Umbilical cord (tissue), 2 donors: ENCODE measurements at places on chromosomes 3 and 15. TPM values are rescaled to one million over a fixed set of nuclear protein-coding genes. Genes with fewer than 3 reads are reported as not detected.

- DNase-seq: no peak
These were observed 32.5 kb downstream of the TCF12 start for GRCh38 chr15:56950979-56951378.

DNA sequence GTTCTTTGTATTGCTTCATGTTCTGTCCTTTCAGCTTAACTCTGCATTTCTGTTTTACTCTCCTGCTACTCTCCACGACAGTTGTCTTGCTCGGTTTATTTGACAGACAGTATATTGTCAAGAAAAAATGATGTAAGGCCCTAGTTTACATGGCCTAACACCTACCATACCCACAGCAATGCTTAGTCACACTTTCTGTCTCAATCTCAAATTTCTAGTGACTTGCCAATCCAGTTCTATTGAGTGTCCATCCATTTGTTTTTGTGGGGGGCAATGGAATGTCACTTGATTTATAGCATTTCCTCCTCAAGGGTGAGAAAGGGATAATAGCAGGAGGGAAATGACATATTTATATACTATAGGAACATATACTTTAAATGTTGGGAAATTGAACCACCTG lies 676.2 kb downstream of the NAALADL2 start:
- no peak for DNase-seq

DNA sequence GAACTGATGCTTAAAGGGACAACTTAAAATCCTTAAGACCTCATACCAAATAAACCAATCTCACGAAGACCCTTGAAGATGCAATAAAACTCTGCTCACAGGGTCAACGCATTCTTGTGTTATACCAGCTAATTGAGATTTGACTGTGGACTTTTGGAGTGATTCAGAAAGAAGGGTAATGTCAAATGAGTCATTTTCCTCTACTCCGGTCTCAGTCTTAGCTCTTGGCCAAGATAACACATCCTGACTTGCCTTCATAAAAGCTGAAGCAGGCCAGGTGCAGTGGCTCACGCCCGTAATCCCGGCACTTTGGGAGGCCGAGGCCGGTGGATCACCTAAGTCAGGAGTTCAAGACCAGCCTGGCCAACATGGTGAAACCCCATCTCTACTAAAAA lies 3.8 kb downstream of the PKM start:
- peak; percentile 71 for DNase-seq

DNA sequence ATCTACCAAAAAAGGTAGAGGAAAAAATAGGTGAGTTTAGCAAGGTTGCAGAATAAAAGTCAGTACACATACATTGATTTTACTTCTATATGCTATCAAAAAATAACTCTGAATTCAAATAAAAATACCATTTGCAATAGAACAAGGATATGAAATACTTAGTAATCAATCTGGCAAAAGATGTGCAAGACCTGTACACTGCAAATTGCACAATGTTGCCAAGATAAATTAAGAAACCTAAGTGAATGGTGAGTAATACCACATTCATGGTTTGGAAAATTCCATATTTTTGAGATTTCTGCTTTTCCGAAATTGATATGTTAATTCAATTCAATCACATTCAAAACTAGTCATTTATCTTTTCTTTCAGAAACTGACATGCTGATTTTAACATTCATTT lies 464.8 kb downstream of the EPHA3 start:
- DNase-seq: no peak

DNA sequence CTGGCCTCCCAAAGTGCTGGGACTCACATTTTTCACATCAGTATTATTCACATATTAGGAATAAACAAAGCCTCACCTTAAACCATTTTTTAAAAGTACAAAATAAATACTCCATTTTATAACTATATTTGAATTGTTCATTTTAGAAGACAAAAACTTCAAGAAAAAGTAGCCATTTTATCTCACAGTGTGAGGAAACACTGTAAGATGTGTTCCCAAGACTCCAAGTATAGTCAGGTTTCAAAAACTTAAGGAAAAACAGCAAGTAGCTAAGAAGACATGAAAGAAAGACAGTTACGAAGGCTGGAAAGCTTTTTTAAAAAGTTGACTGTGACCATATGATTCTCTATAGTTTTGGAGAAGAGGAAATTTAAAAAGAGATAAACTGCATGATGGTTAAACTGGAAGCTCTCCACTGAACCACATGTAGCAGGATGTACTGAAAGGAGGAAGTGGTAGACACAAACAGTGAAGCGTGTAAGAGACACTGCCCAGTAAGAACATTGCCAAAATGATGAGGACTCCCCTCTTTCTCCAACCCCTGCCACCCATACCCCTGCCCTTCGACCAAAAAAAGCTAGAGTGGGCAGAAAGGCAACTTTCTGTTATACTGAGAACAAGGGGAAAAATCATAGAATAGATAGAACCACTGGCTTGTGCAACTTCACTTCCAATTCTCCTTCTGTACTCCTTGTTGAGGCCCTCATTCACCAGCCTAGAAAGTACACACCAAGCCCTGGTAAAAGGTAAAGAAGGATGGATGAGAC lies 6.2 kb upstream of the TMF1 start:
- no peak for DNase-seq

The ZNF609 gene
- total RNA-seq: 14.4 TPM

The HIGD2B gene
- total RNA-seq: not detected

The FOXL2 gene
- total RNA-seq: 5.3 TPM
